Left renal pelvis (tissue), 4 donors: ENCODE measurements at places on chromosomes 2 and 18. TPM values are rescaled to one million over a fixed set of nuclear protein-coding genes. Genes with fewer than 3 reads are reported as not detected.

DNA sequence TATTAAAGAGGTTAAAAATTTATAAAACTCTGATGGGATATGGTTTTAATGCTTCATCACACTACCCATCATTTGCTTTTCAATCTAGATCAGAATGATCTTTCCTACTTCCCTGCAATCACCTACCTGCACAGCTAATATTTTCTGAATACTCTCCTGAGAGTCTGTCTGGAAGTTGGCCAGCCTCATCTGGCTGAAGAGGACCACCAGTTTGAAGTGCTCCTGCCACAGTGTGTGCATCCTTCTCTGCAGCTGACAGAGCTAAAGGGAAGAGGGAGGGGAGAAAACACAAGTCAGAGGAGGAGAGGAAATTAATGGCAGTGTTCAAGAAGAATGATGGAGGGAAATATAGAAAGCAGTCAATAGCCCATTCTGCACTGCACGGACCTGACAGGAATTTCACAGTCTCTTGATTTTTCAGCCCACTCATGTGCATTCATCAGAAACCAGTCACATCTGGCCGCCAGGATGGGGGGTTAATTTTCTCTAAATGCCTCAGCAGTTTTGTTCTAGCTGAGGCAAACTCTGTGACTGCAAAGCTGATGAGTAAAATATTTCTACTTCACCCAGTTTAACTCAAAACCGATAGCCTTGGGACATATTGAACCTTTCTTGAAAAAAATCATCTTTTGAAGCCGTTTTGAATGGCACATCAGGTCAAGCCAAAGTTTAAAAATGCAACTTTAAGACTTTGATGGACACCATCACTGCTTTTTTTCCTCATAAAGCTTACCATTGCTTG lies 201.8 kb upstream of the KLHL14 start:
- DNase-seq, result peak; percentile 43

- no peak for DNase-seq
Observed at GRCh38 chr2:138609446-138609845, 107.9 kb downstream of the SPOPL start.

DNA sequence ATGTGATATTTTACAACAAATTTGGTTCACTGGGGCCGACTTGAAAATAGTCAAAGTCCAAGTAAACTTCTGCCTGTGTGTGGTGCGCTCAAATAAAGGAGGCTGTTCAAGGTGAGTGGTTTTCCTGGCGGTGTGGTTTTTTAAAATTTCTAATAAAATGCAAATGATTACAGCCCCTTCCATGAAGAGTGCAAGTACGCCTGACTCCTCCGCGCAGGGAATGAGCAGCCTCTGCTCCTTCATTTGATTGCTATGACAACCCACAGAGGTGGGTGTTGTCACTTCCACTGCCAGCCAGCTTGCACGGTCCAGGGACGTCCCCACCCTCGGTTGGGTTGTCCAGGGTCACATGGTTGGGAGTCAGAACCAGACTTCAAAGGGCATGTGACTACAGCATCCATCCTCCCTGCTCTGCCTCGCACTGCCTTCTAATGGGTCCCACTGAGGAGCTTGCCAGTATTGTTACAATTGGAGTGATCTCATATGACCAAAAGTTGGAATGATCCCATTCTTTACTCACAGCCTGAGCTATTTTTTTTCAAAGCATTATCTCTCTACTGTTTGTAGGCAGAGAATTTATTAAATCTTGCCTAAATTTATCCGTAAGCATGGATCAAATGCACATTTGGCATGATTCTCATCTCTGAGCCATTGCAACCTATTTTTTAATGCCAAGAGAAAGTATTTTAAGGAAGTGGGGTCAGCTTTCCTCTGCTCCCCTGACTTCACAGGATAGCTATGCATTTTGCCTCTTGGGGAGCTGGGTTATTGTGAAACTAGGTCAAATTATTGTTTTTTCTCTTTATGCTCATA lies 121.3 kb downstream of the AGAP1 start:
- DNase-seq, result no peak

GRCh38 chr2:217362286-217362685 lies 502.4 kb upstream of the TNP1 start:
- DNase-seq, result no peak

The TUBA3E gene
- 0.33 TPM for polyA plus RNA-seq

The VSNL1 gene
- polyA plus RNA-seq, result 6.1 TPM

The LYG1 gene
- 3.6 TPM for polyA plus RNA-seq

The SDC1 gene
- polyA plus RNA-seq, result 31.5 TPM
